ACHN (cell line): ENCODE measurements at places on chromosomes 1 and 21.
A peak's percentile ranks its signal among the peaks of the same experiment; 100 is the strongest.

DNA sequence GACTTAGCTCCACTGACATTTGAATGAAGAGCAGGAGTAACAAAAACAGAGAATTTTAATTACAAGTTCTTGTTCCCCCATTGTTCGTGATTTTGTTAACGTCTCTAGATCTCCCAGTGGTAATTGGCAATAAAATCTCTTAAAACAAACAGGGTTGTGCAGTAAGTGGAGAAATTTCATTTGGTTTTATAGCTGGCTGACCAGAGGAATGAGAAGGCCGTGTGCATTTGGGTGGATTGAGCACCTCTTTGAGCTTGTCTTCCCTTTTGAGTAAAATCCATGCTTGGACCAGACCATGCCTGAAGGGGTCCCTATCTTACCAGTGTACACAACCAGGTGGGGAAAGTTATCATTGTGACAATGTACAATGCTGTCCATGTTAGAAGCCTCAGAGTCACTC is 137.8 kb downstream of the HIVEP3 start:
- no peak for DNase-seq

DNA sequence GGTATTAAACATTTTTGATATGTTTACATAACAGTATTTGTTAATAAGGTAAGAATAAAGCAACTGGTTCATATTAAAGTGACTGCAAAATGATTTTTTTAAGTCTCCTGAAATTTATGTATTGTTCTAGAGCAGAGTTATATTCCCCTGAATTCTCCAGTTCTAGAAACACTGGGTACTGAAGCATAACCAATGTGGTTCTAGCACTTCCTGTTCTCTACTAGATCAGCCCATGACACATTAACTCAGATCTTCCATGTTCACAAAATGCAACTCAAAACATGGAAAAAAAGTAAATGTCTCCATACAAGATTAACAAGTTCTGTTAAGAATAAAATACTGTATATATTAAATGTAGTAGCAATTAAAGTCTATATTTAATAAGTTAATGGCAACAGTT is 3.9 kb downstream of the NEGR1 start:
- peak; percentile 48 for DNase-seq

GRCh38 chr1:196660852-196661251 is 9.0 kb downstream of the CFH start:
- peak; percentile 55 for DNase-seq

- no peak for DNase-seq
Measured at GRCh38 chr1:231139125-231139649, 22.7 kb upstream of the TRIM67 start.
